ENCODE measurements at places on chromosomes 1 and 21.
A peak's percentile ranks its signal among the peaks of the same experiment; 100 is the strongest.

- no peak for DNase-seq
Measured at GRCh38 chr1:99660496-99660895, 14.6 kb downstream of the PALMD start.

GRCh38 chr1:30275926-30276764, 447.2 kb downstream of the MATN1 start:
- DNase-seq: no peak

- DNase-seq: no peak
Measured at GRCh38 chr1:12309783-12310742, 80.2 kb downstream of the VPS13D start.

DNA sequence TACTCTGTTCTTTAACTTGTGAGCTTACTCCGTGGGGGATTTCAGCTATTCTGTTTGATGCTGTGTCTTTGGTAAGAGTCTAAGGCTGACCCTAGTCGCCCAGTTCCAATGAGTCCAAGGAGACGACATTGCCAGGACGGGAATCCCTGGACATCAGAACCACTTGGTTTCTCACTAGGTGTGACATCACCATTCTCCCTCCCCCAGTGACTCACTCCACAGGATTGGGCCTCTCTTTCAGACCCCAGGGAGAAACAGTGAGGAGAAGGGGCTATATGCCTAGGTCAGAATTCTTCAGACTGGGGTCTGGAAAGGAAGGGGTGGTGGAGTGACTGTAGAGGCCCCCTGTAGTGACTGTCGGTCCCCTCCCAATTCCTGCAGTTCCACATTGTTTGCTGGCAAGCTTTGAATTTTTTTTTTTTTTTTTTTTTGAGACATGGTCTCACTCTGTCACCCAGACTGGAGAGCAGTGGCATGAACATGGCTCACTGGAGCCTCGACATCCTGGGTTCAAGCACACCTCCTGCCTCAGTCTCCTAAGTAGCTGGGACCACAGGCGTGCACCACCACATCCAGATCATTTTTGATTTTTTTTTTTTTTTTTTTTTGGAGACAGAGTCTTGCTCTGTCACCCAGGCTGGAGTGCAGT, 21.3 kb downstream of the ALPL start:
- peak; percentile 29 for DNase-seq

DNA sequence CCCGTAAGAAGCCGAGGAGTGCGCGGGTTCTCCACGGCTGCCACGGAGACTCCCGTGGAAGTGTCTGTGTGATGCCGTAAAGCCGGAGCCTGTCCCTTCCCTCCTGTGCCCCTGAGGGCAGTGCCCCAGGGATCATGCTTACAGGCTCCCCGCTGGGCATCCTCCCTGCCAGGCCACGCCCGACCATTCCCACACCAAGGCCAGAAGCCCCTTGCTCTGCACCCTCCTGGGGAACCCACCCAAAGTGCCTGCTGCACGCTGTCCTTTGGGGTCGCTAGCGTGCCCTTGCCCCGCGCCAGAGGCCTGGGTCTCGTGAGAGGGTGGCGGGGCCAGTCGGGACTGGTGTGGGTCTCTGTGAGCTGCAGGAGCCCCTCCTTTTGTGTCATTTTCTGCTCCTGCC, 228.5 kb upstream of the C1orf174 start:
- DNase-seq: no peak

DNA sequence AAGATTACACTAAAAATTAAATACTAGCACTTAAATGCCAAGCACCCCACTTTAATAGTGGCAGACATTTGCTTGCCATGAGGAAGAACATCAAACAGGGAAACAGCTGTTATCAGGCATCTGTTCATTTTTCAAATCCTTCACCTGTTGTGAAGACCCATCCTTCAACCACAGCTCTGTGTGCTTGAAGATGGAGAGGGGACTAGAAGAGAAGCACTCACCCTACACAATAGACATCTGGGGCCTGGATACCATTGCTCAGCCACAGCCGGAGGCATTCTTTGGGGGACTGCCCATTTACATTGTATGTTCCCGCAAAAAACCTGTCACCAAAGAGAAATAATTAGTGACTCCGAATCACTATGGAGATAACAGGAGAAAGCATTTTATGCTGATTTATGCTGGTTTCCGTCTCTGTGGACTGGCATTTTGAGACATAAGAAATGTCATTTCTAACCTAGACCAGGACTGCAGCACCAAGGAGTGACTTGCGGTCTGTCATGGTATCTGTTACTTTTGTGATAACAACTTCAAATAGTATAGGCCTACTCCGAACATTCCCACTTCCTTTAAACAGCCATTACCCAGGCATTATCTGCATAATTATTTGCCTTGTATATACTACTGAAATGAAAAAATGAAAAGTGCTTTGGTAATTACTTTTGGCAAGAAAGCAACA, 28.8 kb upstream of the MTF1 start:
- DNase-seq: no peak

GRCh38 chr1:166039436-166040201, 127.2 kb downstream of the FAM78B start:
- no peak for DNase-seq

GRCh38 chr1:234773936-234774677, 164.1 kb upstream of the IRF2BP2 start:
- DNase-seq: no peak

GRCh38 chr1:28510970-28511440, 5.2 kb downstream of the RCC1 start:
- peak; percentile 55 for DNase-seq

DNA sequence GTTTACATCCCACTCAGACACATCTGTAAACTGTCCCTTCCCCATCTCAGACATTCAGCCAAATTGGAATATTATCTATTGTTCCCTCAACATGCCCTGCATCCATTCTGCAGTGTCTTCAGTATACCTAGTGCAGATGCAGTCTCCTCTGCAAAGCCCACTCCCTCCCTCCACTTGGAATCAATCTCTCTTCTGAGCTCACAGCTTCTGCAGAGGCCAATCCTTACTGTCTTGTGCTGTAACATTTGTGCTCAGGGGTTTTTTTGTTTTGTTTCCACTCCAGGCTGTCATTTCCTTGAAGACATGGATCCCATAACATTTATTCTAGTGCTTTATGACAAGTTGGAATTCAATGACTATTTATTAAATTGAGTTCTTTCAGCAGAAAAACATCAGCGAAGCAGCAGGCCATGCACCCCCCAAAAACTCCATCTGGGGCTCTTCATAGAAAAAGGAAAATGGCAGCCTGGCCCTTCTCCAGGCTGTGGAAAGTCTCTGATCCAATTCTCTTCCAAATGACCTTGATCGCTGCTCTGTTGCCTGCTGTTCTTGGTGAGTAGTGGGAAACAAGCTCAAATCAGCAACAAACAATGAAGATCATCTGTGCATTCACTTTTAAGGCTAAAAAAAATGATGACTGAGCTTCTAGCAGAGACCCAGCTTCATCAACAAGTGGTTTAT, 8.7 kb downstream of the C4BPA start:
- no peak for DNase-seq

GRCh38 chr1:100217834-100218233, 31.8 kb downstream of the DBT start:
- DNase-seq: no peak

DNA sequence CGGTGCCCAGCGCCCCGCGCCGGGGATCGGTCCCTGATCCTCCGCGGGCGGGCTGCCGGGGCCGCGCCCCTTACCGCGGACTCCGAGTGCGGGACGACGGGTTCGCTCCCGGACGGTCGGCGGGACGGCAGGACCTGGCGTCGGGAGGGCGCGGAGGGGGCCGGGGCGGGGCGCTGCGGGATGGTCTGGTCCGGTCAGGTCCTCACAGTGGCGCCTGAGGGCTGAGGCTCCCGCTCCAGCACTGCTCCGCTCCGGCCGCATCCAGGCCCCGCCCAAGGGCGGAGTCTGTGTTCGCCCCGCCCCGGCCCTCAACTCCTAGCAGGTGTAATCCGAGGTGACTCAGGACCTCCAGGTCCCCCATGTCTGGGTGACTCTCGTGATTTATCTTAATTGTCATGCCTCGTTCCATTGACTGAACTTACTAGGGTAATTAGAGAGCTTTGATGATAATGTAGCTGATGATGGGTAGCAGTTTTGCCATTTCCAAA, at the start of gene RAB3B:
RAB3B (minus strand) TSS at position 223 of the 488 bp plus-strand sequence. CDS start 13,583 bp downstream, outside the sequence.
- peak; percentile 78 for DNase-seq

GRCh38 chr1:111654839-111655238, 35.2 kb downstream of the RAP1A start:
- no peak for DNase-seq

GRCh38 chr1:7420098-7420445, 351.0 kb upstream of the VAMP3 start:
- no peak for DNase-seq

GRCh38 chr1:181936768-181937581, 124.5 kb downstream of the ZNF648 start:
- DNase-seq: no peak

DNA sequence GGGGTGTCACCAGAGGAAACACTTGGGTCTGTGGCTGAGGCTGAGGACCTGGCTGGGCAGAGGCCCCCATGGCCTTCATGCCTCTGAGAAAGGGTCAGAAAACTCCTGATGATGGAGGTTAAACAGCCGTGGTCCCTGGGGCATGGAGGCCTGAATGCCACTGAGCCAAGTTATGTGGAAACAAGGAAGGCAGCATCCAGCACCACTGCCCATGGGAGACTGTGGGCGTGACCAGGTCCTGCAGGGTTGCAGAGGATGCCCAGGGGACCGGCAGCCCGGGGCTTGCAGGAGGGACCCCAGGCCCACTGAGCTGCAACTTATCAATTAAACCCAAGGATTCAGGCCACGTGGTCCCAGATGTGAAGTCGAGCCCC, 18.9 kb upstream of the COL6A2 start:
- DNase-seq: no peak

DNA sequence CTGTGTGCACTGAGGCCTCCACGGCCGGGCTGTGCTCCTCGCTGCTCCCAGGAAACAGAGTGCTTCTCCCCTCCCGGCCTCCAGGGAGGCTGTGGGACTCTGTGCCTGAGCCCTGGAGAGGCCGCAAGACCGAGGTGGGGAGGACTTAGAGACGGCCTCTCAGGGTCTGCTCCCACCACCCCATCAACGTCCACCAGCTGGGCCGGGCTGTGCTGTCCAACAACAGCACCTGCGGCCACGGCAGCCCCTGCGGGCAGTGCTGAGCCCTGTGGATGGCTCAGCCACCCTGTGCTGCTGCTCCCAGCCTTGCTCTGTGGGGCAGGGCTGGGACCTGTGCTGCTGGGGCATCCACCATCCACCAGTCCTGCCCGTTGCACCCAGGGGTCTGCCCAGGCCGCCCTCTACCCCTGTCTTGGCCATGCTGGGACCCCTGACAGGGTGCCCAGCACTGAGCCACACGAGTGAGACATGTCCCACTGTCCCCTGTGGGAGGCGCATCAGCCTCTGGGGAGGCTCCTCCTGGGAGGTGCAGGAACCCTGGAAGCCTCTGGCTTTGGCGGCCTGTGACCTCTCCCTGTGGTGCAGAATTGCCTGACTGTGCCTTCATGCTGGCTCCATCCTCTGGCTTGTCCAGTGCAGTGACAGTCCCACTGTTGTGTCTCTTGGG, 31.2 kb upstream of the LRRC3 start:
- no peak for DNase-seq

DNA sequence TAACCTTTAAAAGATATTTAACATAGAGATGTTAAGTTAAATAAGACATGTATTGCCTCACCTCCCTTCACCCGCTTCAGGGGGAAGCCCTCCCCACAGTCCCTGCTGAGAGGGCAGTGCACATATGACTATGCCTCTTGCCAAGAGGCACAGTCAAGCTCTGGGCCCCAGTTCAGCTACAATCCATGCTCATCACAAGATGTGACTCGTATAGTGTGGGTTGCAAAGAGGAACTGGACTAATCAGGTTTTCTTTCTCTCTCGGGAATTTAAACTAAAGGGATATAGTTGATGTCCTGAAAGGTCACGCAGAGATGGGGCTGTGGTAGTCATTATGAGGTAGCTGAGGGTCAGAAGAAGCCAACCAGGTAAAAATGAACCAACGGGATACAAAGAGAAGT, 35.6 kb downstream of the LYST start:
- DNase-seq: peak; percentile 65

- no peak for DNase-seq
Measured at GRCh38 chr1:111198836-111199235, 1.6 kb downstream of the DENND2D start.

GRCh38 chr1:222940095-222940494, 125.3 kb downstream of the DISP1 start:
- no peak for DNase-seq

DNA sequence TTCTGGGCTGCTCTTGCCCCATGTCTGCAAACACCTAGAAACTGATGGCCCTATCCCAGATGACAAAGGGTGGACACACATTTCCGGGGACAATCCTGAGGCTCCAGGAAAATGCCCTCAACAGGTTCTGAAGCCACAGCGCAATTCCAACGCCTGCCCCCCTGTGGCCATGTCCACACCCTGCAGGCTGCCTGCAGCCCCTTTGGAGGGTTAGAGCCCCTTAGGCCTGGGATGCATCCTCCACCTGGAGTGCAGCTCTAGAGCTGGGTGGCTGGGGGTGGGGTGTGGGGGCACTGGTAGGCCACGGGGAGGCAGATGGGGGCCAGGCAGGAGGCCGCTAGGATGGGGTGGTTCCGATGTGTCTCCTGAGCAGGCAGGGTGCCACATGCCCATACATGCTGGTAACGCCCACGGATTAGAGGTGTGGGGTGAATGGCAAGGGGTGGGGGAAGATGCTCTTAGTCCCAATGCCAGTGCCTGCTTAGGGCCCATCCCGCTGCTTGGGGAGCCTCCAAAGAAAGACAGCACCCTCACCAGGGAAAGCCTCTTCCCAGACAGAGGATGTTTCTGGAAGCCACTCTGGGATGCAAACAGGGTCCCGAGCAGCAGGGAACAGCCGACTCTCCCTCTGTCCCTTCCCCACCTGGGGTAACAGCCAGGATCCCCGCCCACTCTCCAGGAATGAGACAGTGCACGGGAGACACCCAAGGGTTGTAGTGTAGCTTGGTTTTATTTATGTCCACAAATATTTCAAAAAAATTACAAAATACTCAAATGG, 34.0 kb downstream of the SLC45A1 start:
- DNase-seq: peak; percentile 37

- DNase-seq: no peak
Measured at GRCh38 chr1:93033785-93034184, 45.3 kb upstream of the MTF2 start.

DNA sequence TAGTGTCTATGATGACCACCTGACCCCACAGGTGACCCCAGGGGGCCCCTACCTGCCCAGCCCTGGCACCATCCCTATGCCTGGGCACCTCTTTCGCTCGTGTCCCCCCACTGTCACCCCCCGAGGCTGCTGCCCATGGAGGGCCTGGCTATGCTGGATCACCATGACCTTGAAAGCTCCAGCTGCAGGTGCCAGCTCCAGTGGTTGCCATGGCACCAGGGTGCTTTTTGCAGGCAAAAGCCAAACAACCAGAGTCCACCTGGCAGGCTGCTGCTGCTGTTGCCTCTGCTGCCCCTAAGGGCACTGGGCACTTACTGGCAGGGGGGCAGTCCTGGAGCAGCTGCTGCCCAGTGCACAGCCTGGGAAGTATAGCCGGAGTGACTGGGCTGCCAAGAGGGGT, 21.7 kb downstream of the ETNK2 start:
- DNase-seq: no peak

- no peak for DNase-seq
Measured at GRCh38 chr1:33682371-33682770, 181.5 kb upstream of the HMGB4 start.

- peak; percentile 67 for DNase-seq
Measured at GRCh38 chr1:8061673-8062386, 35.7 kb upstream of the ERRFI1 start.

All from EH (cell line).